Cardiac fibroblast (primary cell): ENCODE measurements at places on chromosomes 5 and 9.
A peak's percentile ranks its signal among the peaks of the same experiment; 100 is the strongest.

DNA sequence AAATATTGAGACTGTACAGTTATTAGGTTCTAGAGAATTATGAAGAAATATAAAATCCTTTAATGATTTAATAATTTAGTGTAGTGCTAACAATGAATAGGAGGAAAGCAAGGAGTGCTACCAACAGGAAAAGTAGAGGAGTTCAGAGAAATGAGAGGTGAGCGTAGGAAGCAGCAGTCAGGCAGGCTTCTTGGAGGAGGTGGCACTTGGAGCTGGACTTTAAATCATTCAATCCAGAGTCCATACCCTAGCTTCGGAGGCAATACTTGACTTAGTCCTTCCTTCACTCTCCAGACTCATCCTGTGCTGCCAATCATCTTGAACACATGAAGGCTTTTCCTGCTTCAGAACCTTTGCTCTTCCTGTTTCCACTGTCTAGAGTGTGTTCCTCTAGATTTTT lies 254.3 kb downstream of the GRIA1 start:
- DNase-seq = no peak

- DNase-seq = peak; percentile 91
These were observed 1.9 kb upstream of the PJA2 start for GRCh38 chr5:109411627-109412026.

GRCh38 chr5:145800181-145800580 lies 35.0 kb downstream of the PRELID2 start:
- DNase-seq = no peak

DNA sequence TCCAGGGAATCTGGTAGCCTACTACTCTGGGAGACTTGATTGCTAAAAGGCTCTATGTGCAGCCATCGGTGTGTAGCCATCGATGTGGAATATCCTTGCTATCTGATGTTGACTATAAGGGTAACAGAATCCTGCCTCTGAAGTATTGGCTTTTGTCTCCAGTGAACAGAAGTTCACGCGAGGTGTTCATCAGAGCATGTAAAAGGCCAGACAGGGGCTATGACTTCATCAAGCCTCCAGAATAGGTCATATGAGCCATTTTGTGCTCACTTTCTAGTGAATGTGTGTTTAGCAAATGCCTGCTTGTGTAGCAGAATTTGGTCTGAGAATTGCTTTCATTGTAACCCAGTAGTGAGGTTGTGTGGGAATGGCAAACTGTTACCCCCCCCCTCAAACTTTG lies 66.8 kb upstream of the RAD23B start:
- no peak for DNase-seq

GRCh38 chr5:16593013-16593412 lies 23.8 kb downstream of the RETREG1 start:
- DNase-seq = peak; percentile 11

DNA sequence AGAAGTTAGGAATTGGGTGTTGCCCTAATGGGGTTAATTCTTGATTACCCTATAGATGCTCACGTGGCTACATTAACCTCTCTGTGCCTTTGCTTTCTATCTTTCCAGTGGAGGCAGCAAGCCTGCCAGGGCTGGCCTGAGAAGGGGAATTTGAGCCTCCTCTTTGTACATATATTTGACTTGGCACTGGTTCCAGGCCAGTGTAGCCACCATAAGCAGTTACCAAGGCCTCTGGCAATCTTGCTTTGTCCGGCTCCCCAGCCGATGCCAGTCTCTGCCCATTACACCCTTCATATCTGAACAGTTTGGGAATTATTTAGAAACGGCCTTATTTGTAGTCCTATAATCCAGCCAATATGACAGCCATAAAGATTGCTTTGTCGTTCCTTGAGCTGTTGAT lies 58.6 kb upstream of the PPARGC1B start:
- DNase-seq = no peak

- DNase-seq = no peak
These were observed 11.7 kb downstream of the SOX30 start for GRCh38 chr5:157640406-157641066.

- DNase-seq = peak; percentile 77
These were observed 26.1 kb upstream of the MACIR start for GRCh38 chr5:103232393-103232999.

- no peak for DNase-seq
These were observed 250.6 kb downstream of the ARRDC3 start for GRCh38 chr5:91132550-91132949.

GRCh38 chr9:96413302-96414221 lies 4.6 kb downstream of the ZNF367 start:
- DNase-seq = no peak

GRCh38 chr9:75880618-75881017 lies 9.9 kb upstream of the PCSK5 start:
- no peak for DNase-seq

DNA sequence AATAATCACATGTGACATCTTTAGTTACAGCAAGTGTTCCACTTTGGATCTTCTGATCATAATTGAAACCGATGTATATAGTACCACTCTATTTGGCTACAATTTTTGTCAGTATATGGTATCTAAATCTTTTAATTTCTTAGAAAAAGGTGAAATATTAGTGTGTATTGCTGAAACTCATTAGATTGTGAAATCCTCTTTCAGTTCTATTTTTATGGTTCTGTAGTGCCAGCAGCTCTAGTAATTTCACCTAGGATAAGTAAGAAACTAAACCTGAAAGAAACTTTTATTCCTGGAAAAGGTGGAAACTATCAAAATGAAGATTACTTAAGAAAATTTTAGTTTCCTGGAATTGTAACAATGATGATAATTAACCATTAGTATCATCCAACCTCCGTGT lies 370.9 kb downstream of the NNT start:
- no peak for DNase-seq
